Right renal pelvis (tissue), 4 donors: ENCODE measurements at places on chromosomes 16 and 17. TPM values are rescaled to one million over a fixed set of nuclear protein-coding genes. Genes with fewer than 3 reads are reported as not detected.

Gene PABPN1L
- polyA plus RNA-seq = not detected

DNA sequence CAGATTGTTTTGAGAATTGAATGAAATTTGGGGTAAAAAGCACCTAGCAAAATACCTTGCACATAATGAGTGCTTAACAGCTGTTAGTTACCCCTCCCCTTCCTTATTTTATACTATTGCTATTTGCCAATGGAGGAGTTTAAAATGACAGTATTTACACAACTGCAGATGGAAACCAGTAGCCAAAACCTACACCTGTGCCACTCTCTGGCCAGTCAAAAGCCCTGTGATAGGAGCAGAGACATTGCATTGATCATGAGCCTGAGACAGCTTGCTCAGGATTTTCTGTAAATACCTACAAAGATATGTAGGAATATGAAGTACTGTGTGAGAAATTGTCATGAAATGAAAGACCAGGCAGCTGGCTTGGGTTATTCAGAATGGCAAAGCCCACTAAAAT lies 115.3 kb upstream of the HLF start:
- DNase-seq = no peak

GRCh38 chr17:54992797-54993639 lies 24.5 kb downstream of the STXBP4 start:
- DNase-seq = peak; percentile 34

Gene VTN
- polyA plus RNA-seq = 21.3 TPM

DNA sequence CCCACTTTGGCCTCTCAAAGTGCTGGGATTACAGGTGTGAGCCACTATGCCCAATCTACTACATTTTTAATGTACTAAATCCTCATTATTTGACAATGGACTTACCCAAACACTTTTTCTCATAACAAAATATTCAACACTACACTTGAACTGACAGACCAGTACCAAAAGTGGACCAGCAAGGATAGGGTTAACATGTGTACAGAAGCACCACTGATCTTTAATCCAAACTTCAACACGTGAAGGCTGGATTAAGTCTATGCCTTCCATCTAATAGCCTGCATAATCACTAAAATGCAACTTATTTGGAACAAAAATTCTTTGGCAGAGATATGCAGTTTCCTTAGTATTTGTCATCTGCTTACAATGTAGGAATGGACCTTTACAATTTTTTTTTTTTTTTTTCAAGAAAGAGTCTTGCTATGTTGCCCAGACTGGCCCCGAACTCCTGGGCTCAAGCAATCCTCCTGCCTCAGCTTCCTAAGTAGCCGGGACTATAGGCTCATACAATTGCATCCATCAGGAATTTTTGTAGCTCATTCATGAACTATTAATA lies 60.0 kb upstream of the BCAR1 start:
- DNase-seq = no peak

Gene CLDN9
- polyA plus RNA-seq = 3.7 TPM

- DNase-seq = no peak
Measured at GRCh38 chr17:53133876-53134275, 688.9 kb upstream of the KIF2B start.

Gene CACNG3
- 0.01 TPM for polyA plus RNA-seq

- DNase-seq = no peak
Measured at GRCh38 chr17:78127239-78127887, 1.2 kb downstream of the TMC6 start.

- no peak for DNase-seq
Measured at GRCh38 chr16:66457888-66458287, 30.8 kb downstream of the BEAN1 start.

DNA sequence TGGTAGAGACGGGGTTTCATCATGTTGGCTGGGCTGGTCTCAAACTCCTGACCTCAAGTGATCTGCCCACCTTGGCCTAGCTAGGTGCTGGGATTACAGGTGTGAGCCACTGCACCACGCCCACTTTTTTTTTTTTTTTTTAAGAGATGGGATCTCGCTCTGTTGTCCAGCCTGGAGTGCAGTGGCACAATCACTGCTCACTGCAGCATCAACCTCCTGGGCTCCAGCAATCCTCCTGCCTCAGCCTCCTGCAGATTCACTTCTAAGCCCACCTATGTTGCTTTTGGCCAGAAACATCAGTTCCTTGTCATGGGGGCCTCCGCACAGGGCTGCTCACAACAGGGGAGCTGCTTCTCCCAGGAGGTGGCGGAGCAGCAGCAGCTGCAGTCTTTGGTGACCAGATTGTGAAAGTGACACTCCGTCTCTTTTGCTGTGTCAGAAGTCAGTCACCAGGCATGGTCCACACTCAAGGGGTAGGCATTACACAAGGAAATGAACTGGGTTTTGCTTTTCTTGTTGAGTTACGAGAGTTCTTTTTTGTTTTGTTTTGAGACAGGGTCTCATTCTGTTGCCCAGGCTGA lies 4.5 kb upstream of the NME4 start:
- DNase-seq = no peak

DNA sequence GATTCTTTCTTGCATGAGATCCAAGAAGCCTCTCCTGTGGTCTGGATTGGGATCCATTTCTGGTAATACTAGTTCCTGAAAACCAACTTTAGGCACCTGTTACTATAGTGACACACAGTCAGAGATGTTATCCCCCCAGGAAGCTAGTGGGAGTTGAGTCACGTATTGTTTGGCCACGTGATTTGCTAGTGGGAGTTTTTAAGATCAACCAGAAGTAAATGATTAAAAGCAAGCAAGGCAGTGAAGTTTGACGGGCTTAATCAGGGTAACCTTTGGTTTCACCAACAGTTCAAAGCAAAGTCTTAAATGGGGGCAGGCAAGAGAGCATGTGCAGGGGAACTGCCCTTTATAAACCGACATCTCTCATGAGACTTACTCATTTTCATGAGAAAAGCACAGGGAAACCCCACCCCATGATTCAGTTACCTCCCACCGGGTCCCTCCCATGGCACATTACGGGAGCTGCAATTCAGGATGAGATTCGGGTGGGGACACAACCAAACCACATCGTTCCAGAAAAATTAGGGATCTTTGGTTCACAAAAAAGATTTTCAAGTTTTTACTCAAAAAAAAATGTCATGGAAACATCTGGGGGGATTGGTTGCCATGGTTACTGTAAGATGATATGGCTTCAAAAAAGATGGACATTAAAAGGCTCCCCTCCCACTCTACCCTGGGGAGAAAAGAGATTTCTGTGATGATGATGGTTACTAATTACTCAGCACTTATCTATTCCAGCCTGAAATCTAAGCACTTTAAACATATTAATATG lies 483.1 kb upstream of the ERCC4 start:
- no peak for DNase-seq

Gene ITGB4
- polyA plus RNA-seq = 8.9 TPM

DNA sequence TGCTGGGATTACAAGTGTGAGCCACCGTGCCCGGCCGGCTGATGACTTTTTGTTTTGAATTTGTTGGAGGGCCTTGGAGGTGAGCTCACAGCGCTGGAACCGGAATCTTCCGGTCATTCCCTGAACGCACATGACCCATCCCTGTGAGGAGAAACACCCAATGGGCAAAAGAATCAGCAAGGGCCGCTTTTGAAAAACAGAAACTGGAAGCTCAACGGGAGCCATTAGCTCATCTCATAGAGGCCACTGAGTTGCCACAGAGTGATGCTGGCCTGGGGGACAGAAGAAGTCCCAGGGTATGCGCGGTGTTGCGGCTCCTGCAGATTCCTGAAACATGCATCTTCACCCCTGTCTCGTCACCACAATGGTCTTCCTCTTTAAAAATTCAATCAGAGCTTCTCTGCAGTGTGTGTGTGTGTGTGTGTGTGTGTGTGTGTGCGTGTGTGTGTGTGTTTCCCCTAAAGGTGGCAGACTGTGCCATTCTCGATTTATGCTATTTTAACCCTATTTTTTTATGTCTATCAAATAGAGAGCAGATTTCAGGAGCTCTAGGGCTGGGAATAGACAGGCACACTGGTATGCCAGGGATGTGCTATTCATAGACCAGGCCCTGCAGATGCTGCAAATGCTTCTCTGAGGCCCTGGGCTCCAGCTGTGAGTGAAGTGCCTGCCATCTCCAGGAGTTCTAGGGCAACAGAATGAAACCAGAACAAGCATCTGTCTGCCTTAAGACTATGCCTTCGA lies 68.3 kb downstream of the MARCHF10 start:
- no peak for DNase-seq

Gene SLC46A1
- 14.6 TPM for polyA plus RNA-seq

- no peak for DNase-seq
Measured at GRCh38 chr16:71384073-71384724, 25.7 kb downstream of the CALB2 start.

Gene LGALS9B
- not detected for polyA plus RNA-seq

DNA sequence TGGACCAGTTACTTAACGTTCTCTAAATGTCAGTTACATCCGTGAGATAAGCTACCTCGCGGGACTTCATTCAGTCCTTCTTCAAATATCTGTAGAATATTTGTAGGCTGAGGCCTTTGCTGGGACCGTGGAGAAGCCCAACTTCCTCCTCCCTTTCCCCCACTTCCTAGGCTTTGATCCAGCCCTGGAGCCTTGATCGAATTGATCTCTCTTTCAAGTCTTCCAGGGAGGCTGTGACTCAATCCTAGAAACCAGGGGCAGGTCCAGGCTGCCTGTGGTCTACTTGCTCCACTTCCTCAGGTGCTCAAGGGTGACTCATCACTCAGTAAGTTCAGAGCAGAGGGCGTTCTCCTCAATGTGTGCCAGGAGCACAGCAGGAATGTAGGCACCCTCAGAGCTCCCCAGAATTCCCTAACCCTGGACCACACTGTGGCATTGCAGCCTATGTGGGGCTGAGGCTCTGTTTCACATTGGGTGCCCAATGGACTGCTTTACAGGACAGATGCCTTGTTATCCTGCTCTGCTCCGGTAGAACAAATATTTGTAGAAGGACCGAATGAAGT lies 11.2 kb upstream of the CEP20 start:
- no peak for DNase-seq

Gene C16orf87
- polyA plus RNA-seq = 27.6 TPM

Gene KRTAP9-8
- polyA plus RNA-seq = not detected

Gene AOC3
- 5.3 TPM for polyA plus RNA-seq

Gene GNAO1
- 6.3 TPM for polyA plus RNA-seq
